ENCODE measurements at places on chromosomes 7 and 10. TPM values are rescaled to one million over a fixed set of nuclear protein-coding genes. Genes with fewer than 3 reads are reported as not detected.
A peak's percentile ranks its signal among the peaks of the same experiment; 100 is the strongest.

SPDYE1 gene
- total RNA-seq, result not detected

ANKRD22 gene
- 14.7 TPM for total RNA-seq

ZNF467 gene
- total RNA-seq, result 9.7 TPM

CALHM3 gene
- total RNA-seq, result not detected

C10orf105 gene
- 0.34 TPM for total RNA-seq

H2BK1 gene
- not detected for total RNA-seq

ZNF736 gene
- total RNA-seq, result 32.5 TPM

CAV1 gene
- 127 TPM for total RNA-seq

AKR1D1 gene
- total RNA-seq, result not detected

DNA sequence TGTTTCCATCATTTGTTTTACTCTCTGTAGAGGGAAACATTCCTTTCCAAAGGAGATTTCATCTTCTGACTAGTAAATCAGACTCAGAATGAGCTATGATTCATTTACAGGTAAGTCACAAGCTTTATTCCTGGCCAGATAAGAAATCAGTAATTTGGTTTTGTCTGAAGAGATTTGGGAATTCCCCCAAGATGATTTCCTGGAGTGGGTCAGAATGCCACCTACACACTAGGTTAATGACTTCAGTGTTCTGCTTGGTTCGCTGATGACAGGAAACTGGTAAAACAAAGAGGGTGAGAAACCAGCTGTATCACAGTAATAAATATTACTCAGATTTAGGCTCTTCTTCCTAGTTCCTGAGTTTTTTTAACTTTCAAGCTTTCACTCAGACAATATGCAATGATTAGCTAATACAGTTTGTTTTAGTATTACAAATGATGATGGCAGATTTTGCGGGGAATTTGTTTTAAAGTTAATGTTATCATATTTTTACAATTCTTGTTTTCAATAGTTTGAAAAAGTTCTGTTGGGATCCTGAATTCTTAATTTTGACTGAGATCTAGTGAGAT, 8.3 kb upstream of the ASZ1 start:
- DNase-seq, result no peak

DNA sequence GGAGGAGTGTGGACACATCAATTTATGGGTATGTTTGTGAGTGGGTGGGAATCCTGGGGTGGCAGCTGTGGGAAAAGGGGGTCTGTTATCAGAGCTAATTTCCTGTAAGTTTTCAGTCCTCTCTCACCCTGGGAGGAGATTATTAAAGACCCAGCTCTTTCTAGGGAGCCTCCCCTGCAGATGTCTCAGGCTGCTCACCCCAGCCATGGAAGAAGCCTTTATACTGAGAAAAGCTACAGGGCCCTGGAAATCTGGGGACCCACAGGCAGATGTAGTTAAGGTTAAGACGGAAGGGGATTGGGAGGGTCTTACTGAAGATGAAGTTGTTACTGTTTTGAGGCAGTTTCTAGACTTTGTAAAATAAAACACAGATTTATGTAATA, 4.6 kb downstream of the ZNF680 start:
- DNase-seq, result no peak

DNA sequence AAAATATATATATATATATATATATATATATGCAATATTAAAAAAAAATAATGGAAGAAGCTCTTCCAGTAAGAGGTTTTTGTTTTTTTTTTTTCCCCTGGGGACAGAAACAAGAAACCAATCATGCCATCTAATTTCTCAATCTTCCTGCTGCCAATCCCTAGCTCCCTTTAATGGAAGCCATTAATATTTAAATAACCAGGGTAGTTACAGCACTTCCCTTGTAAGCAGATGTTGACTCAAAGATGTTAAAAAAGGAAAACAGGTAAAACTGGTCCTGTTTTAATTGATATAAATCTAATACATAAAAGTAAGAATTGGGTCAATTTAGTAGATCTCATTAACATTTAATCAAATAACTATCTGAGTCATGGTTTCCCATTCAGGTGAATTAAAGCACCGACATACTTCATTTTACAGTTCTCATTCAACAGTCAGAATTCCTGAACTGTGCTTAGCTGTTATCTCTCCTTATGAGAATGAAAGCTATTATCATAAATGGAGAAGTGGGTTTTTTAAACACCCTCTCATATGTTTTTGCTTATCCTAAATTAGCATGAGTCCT, 22.6 kb downstream of the CPVL start:
- DNase-seq, result no peak

DNA sequence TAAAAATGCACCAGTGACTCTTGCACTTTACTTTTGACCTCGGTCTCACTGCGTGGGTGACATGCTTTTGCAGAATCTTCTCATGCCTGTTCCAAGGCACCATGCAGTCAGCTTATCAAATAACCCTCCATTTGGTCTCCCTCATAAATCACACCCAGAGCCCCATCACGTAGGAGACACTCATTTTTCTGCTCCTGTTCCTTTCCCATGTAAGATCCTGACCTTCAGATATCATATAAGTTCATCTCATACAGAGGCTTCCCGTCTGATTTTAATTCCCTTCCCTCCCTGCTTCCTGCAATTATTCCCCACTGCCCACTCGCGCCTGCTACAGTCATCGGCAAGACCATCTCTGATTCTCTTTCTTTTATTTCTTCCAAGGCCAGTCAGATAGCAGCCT, 1226.3 kb upstream of the AUTS2 start:
- no peak for DNase-seq

- peak; percentile 74 for DNase-seq
Observed at GRCh38 chr10:78802866-78803265, 265.9 kb upstream of the ZMIZ1 start.

DNA sequence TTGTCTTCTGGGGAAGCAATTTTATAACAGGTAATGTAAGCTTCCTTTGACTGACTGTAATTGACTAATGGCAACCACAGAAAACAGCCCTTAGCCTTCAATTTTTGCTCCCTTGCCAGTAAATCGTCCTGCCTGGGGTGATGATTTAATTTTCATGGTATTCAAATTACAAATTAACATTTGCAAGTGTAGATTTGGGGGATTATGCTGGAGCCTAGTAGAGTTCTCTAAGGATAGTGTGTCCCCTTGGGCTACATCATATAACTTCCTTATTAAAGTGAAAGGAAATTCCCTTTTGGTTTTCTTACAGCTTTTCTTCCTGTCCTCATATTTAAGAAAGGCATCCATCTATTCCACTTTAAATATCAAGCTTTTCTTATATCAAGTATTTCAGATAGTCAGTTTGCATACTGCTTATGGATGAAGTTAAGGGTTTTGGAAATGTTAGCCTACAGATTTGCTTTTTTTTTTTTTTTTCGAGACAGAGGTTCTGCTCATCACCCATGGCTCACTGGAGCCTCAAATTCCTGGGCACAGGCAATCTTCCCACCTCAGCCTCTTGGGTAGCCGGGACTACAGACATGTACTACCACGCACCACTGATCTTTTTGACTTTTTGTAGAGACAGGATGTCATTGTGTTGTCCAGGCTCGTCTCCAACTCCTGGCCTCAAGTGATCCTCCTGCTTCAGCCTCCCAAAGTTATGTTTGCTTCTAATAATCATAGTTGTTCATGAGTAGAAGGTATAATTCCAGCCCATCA, 35.9 kb upstream of the HDAC9 start:
- DNase-seq, result no peak

DNA sequence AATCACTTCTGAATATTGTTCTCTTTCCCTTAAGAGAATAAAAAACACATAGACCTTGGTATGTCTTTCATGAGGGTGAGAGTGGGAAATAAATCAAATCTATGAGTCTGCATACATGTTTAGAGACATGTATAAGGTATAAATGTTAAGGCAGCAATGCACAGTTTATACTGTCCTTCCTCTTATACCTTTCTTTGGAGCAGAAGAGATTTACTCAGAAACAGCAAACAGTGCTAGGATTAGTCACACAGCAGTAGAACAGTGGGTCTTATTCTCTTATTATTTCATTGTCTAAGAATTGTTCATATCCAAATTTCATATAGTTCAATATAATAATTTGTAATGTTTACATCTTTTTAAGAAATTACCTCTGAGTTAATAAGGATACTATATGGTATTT, 126.7 kb upstream of the TMEM196 start:
- no peak for DNase-seq

DNA sequence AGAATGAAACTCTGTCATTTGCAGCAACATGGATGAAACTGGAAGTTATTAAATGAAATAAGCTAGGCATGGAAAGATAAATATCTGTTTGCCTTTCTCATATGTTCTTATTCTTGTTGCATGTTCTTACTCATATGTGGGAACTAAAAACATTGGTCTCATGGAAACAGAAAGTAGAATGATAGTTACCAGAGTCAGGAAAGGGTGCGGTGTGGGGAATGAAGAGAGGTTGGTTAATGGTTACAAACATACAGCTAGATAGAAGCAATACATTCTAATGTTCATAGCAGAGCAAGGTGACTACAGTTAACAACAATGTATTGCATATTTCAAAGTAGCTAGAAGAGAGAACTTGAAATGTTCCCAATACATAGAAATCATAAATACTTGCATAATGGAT, 105.1 kb downstream of the FAM107B start:
- DNase-seq, result no peak

DNA sequence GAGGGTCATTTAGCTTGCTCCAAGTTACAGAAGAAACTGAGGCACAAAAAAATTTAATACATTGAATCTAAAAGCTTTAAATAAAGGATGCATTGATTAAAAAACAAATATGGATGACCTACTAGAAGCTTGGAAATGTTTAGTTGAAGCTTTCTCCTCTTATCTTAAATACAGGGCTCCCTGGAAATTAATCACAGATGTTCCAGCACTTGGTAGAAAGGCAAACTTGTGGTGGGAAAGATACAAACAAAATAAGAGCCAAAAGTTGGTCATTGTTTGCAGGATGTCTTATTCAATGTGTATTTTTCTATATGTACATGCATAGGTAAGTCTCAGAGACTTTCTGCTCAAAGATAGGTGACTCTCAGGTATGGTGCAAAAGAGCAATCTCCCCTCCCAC, 40.7 kb upstream of the LYZL1 start:
- DNase-seq, result no peak

- DNase-seq, result peak; percentile 50
Observed at GRCh38 chr7:96414931-96415292, 93.0 kb upstream of the SLC25A13 start.

DNA sequence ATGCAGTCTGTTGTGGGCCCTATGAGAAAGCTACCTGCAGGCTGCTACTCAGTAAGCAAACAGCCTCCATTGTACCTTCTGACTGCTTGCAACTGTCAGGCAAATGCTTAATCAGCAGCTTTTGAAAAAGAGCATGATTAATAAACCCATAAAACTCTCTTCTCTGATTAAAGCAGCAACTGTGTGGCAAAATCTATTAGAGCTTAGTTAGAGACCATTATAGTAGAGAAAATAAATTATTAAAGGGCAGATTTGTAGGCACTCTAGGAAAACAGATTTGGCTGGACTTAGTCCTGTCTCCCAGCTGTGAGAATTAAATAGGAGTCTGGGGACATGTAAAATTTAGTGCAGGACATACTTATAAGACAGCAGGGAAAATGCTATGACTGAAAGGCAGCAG, 132.5 kb upstream of the WNT16 start:
- no peak for DNase-seq

DNA sequence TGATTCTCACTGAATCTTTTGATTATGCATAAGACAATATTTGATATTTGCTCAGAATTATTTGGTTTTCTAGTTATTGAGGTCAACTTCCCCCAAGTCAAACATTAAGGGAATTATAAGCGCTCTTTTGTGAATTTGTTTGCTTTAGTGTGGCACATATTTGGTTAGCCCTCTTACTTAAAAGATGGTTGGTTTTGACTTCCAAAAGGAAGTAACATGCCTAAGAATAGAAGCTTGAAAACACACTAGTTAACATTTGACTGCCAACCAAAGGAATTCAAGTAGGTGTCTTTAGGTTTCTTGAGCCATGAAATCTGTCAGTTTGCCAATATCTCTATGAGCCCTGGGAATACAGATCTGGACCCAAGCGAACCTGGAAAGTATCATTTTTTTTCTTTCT, 24.9 kb downstream of the STEAP4 start:
- DNase-seq, result no peak

DNA sequence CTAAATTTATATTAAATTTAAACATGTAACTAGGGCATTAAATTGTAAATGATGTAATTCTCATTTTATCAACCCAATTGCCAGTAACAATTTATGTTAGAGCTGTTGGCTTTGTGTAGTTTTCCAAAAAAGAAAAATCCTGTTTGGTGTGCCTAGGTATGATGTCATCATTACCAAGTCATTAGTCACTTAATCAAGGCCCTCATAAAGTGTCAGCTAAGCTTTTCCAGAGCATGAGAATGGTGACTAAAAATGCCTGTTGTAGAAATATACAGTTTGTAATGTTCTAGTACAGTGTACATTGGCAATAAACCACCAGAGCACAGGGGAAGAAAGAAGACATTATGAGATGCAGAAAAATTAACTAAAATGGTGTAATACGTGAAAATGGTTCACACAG, 593.8 kb upstream of the ANKRD30A start:
- DNase-seq, result no peak

GRCh38 chr10:129926066-129927055, 37.7 kb downstream of the EBF3 start:
- DNase-seq, result no peak

GRCh38 chr7:18116661-18117060, 89.0 kb upstream of the PRPS1L1 start:
- no peak for DNase-seq

- DNase-seq, result no peak
Observed at GRCh38 chr7:101164071-101164840, 1.1 kb downstream of the VGF start.

- DNase-seq, result no peak
Observed at GRCh38 chr10:10128387-10128786, 889.3 kb upstream of the CELF2 start.

DNA sequence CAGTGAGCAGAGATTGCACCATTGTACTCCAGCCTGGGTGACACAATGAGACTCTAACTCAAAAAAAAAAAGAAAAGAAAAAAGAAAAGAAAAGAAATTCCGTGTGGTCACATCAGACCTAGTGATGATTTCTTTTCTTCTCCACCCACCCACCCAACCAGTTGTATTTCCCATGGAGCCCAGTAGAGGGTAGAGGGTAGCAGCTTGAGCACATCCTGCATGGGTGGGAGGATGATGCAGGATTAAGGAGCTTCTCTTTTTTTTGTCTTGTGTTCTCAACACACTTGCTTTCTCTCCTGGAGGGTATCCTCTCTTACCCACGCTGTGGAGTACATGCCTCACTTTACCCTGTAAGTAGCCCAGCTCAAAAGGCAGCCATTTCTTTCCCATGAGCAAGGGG, 118.6 kb upstream of the CARD11 start:
- no peak for DNase-seq

DNA sequence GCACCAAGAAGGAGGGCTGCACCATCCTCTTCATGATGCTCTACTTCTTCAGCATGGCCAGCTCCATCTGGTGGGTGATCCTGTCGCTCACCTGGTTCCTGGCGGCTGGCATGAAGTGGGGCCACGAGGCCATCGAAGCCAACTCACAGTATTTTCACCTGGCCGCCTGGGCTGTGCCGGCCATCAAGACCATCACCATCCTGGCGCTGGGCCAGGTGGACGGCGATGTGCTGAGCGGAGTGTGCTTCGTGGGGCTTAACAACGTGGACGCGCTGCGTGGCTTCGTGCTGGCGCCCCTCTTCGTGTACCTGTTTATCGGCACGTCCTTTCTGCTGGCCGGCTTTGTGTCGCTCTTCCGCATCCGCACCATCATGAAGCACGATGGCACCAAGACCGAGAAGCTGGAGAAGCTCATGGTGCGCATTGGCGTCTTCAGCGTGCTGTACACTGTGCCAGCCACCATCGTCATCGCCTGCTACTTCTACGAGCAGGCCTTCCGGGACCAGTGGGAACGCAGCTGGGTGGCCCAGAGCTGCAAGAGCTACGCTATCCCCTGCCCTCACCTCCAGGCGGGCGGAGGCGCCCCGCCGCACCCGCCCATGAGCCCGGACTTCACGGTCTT, 1.9 kb downstream of the FZD1 start:
- peak; percentile 43 for DNase-seq

- DNase-seq, result no peak
Observed at GRCh38 chr10:21464134-21464533, 61.3 kb downstream of the SKIDA1 start.
